Suppressor macrophage treated with lipopolysaccharide for 4 hours (primary cell): ENCODE measurements at places on chromosomes 16 and 17.

- DNase-seq, result peak; percentile 78
These were observed at the start of gene ABCC3 for GRCh38 chr17:50634224-50634914. Gene ABCC3, plus strand, starts transcription at chr17:50634881. Its CDS starts 56 bp downstream, at chr17:50634937.

DNA sequence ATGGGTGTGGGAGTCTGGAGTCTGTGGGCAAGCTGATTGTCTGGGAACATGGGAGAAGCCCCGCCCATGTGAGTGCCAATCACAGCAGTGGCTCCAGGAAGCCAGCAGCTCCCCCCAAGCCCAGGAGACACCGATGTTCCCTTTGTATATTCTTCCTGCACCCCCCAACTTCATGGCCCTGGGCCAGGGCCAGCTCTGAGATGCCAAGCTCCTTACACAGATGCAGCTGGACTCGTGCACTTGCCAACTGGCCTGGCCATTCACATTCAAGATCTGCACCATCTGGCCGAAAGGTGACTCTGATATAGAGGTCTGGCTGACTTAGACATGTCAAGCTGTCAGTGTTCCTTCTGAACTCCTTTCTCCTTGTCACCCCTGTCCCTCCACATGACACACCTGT, 50.5 kb downstream of the CACNG5 start:
- DNase-seq, result no peak

- peak; percentile 92 for DNase-seq
These were observed 14.0 kb downstream of the UBALD2 start for GRCh38 chr17:76278952-76279741.

DNA sequence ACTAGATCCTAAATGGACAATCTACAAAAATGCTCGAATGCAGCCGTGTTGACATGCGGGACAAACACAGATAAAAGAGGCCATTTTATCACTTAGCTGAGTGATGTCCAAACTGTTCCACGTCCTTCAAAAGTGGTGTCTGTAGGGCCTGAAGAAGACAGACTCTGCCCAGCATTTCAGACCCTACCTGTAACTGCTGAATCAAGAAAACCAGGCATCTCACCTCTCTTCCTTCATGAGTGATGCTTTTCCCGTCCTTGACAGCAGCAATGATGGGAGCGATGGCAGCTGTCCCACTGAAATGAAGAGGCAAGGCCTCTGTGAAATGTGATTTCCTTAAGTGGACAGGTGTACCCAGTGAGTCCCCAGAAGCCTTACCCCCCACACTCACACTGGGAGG, 12.3 kb downstream of the ELAC2 start:
- DNase-seq, result no peak

GRCh38 chr17:951325-952132, 28.0 kb downstream of the NXN start:
- no peak for DNase-seq

DNA sequence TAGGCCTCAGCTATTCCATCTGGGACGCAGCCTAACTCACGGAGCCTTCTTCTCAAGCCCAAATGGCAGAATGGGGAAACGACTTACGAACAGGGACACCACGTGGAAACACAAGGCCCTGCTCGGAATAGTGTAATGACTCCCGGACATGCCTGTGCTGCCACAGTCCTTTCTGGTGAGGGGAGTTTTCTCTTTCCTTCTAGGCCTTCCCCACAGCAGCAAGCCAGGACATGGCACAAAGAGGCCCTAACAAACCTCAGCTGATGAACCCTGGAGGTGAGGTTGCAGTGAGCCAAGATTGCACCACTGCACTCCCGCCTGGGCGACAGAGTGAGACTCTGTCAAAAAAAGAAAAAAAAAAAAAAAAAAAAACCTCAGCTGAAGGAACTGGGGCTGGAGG, 15.3 kb downstream of the ZBTB4 start:
- DNase-seq, result no peak
